ENCODE measurements at places on chromosomes 7 and 10.

GRCh38 chr7:95723583-95724180 is 48.7 kb upstream of the DYNC1I1 start:
- peak; percentile 72 for DNase-seq

- peak; percentile 51 for DNase-seq
Measured at GRCh38 chr7:18345641-18346234, 149.8 kb upstream of the HDAC9 start.

GRCh38 chr10:72719941-72720592 is 28.1 kb downstream of the MCU start:
- peak; percentile 66 for DNase-seq

GRCh38 chr10:8873310-8873709 is 818.8 kb downstream of the GATA3 start:
- peak; percentile 61 for DNase-seq

DNA sequence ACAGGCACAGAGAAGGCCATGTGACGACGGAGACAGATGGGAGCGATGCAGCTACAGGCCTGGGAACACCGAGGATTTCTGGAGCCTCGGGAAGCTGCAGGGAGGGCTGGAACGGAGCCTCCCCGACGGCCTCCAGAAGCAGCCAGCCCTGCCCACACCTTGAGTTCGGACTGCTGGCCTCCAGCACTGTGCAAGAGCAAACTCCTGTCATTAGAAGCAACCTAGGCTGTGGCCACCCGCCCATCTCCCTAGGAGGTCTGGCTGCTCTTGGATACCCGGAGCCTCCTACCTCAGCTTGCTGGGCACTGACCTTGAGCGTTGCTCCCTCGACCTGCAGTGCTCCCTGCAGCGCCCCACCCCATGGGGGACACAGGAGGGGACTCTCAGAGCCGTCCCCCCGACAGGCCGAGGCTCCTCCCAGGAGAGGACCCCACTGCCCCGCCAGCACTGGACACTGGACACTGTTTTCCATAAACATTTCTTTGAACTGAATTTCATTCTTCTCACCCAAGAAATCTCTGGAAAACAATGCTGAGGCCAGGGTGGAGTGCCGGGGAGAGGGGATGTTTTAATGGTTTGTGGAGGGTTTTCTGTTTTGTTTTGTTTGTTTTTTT is 22.5 kb upstream of the TNRC18 start:
- DNase-seq: no peak

DNA sequence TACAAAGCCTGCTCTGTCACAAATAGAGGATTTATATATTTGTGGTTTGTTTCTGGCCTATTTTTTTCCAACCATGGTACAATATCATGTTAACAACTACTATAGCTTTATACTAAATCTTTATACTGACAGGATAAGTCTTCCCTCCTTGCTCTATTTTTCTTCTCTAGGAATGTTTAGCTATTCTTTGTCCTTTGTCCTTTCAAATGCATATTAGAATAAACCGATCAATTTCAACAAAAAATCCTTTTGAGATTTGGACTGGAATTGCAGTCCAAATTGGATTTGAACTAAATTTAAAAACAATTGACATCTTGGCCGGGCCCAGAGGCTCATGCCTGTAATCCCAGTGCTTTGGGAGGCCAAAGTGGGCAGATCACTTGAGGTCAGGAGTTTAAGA is 39.2 kb upstream of the CTTNBP2 start:
- no peak for DNase-seq

GRCh38 chr10:133474027-133474426 is 20.3 kb downstream of the SCART1 start:
- DNase-seq: no peak

GRCh38 chr10:86361156-86362128 is 5.2 kb downstream of the GRID1 start:
- no peak for DNase-seq

GRCh38 chr10:95517536-95518454 is 43.4 kb downstream of the SORBS1 start:
- peak; percentile 19 for DNase-seq

GRCh38 chr10:96304230-96304629 is at the start of gene DNTT:
Gene DNTT, plus strand, starts transcription at chr10:96304434. Its CDS starts 64 bp downstream, at chr10:96304498.
- DNase-seq: no peak

DNA sequence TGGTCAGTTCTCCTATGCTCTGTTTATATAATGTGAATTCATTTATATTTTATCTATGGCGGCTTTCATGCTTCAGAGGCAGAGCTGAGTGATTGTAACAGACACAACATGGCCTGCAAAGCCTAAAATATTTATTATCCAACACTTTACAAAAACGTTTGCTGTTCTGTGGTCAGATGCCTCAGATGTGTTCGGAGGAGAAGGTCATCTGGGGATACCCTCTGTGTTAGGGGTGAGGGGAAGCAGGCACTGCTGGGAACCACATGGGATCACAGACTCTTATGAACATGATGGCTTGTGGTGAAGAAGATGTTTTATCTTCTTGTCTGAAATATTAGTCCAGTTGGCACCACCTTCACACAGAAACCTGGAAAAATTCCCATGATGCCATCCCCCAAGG is 203.4 kb downstream of the PHTF2 start:
- DNase-seq: no peak

DNA sequence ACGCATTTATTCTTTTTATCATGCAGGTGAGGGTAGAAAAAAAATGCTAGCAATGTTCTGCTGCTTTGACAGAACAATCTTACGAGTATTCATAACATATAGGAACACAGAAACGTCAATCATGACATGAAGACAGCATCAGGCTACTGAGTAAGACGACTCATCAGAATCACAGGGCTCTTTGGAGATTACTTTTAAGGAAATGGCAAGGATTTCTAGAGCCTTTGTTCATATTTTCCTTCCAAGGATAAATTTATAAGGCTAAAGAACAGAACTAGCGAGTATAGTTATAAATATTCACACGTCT is 39.8 kb upstream of the DNAJC1 start:
- no peak for DNase-seq

- DNase-seq: peak; percentile 45
Measured at GRCh38 chr7:128827248-128827958, 2.8 kb upstream of the FLNC start.

- no peak for DNase-seq
Measured at GRCh38 chr10:62912086-62912485, 95.9 kb upstream of the EGR2 start.

DNA sequence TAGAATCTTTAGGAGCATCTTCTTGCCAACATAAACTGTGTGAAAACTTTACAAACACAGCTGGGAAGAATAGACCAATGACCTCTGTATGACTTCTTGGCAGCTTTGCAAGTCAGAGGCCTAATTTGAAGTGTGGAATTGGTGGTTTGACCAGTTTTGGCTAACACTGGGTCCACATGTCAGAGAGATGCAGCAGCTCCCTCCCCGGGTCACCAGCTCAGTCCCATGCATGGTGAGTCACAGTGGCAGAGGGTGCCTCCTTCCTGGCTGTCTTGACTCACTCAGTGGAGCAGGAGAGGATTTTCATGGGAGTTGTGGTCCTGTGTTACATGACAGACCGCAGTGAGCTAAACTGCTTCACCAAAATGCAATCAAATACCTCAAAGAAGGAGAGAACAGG is 8.2 kb upstream of the STARD3NL start:
- DNase-seq: peak; percentile 67

- DNase-seq: no peak
Measured at GRCh38 chr7:95316588-95316987, 7.7 kb downstream of the PON1 start.

DNA sequence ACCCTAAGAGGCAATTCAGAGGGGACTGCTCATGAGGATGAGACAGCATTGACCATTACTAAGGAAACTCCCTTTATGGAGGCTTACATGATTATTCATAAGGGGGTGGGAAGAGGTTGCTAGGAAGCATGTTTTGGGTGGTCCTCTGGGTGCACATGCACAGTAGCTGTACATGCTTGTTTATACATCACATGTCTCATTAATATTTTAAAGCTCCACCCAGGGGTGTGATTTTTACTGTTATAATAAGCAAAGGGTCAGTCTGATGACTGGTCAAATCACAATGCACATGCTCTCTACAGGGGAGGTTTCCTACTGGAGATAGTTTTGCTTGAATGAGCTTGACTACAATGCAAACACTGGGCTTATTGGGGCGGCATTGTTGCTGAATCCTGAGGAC is 23.8 kb upstream of the PPP1R9A start:
- DNase-seq: no peak

DNA sequence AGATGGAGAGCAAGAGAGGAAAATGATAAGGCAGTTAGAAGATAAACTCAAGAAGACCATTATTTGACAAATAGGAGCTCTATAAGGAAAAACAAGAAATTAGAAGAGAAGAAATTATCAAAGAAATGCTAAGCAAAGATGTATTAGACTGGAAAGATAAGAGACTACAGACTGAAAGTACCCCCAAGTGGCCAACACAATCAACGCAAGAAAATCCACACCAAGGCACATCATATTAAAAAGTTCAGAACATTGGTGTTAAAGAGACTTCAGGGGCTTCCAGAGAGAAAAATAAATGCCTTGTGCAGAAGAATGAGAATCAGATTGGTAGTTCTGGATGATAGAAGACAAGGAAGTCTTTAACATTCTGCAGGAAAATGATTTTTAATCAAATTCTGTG is 46.0 kb downstream of the SH2D4B start:
- no peak for DNase-seq

GRCh38 chr7:30752979-30753378 is 1.0 kb downstream of the INMT start:
- no peak for DNase-seq

DNA sequence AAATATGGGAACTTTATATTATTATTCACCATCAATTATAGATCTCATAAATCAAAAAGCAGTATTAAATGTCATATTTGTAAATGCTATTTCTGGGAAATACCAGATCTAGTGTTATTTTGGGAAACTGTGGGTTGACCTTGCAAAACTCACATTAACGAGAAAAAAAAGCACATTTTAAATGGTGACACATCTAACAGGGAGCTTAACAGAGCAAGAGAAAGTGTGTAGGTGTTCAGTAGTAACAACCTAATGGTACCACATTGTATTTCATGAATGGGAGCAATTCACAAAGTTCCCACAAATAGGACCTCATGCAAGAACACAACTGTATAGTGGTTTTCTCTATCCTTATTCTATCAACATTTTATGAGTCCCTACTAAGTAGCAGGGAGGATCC is 26.2 kb upstream of the HDAC9 start:
- no peak for DNase-seq

- DNase-seq: no peak
Measured at GRCh38 chr10:34297541-34298345, 517.4 kb downstream of the PARD3 start.

DNA sequence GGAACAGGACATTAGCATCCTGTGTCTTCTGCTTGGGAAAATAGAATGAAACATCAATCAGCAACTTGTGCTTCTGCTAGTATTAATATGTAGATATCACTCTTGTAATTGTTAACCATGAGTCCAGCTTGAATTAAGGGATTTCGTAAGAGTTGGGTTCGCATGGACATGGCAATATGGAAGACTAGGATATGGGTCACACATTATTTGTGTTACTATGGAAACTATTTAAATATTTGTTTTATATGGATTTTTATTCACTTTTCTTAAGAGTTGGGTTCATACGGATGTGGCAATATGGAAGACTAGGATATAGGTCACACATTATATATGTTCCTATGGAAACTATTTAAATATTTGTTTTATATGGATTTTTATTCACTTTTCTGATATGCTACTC is 24.5 kb downstream of the TNPO3 start:
- DNase-seq: no peak

- no peak for DNase-seq
Measured at GRCh38 chr10:494556-494955, 194.9 kb downstream of the DIP2C start.

GRCh38 chr10:34753014-34753757 is 61.9 kb downstream of the PARD3 start:
- no peak for DNase-seq

- DNase-seq: peak; percentile 61
Measured at GRCh38 chr7:2527505-2528467, 8.2 kb downstream of the LFNG start.

- no peak for DNase-seq
Measured at GRCh38 chr7:86706406-86706805, 62.7 kb downstream of the GRM3 start.

DNA sequence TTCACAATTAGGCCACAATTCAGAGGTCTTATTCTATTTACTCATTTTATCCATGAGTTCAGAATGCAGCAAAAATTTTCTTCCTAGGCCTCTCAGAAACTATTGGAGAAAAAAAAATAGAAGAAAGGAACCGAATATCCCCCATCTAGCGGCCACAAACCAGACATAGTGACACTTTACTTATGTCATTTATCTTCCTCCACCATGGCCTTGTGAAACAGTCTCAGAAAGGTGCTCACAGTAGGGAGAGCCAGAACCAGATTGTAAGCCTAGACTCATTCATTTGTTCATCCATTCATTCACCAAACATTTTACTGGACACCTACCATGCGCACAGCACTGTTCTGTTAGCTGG is 16.0 kb downstream of the CREB3L2 start:
- no peak for DNase-seq

DNA sequence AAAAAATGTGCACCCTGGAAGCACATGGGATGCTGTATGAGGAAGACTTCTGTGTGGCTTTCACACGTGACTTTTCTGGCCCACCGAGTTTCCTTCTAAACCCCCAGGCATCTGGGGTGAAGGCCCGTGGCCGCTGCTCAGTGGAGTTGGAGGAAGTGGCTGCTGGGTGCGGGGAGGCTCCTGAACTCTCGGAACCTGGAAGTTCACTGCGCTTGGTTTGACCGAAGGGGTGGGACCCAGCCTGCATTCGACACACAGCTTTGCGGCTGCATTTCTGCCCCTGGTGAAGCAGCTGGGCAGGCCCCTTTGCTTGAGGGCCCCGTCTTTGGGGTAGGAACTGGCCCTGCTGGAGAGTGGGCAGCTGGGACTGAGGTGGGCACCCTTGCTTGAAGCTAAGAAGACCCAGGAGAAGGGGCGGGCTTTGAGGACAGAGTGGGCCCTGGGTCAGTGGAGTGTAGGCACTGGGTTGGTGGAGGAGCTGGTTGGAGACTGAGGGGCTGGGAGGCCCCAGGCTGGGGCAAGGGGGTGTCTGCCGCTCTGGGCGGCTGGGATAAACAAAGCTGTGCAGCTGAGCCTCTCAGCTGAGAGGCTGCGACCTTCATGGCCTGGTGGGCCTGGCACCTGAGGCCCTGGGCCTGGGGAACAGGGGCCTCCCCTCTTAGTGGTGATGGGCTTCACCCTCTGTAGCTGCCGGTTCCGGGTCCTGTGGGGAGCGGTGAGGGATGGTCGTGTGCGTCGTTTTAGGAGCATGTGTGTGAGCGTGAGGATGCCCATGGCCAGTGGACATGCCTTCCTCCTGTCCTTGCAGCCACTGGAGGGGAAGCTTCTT is 78.0 kb downstream of the INPP5A start:
- DNase-seq: no peak
